HT1080 (cell line): ENCODE measurements at places on chromosomes 3 and 15.

DNA sequence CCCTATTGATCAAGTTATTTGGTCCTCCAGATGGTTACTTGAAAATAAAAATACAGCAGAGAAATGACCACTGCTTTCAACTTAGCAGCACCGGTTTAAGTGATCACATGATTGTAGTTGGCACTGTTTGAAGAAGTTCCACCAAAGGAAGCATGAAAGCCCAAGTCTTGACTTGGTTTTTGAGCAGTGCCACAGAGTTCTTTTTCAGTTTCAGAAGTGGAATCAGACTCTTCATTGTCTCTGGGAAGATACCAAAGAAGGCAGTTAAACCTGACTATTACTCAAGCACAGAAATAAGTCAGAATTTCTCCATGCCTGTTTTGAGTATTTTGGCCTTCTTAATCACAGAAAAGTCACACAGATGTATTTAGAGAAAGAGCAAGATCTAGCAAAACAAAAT is 66.7 kb downstream of the BBX start:
- DNase-seq: no peak

GRCh38 chr3:45978006-45978761 is 17.4 kb downstream of the FYCO1 start:
- DNase-seq: no peak

DNA sequence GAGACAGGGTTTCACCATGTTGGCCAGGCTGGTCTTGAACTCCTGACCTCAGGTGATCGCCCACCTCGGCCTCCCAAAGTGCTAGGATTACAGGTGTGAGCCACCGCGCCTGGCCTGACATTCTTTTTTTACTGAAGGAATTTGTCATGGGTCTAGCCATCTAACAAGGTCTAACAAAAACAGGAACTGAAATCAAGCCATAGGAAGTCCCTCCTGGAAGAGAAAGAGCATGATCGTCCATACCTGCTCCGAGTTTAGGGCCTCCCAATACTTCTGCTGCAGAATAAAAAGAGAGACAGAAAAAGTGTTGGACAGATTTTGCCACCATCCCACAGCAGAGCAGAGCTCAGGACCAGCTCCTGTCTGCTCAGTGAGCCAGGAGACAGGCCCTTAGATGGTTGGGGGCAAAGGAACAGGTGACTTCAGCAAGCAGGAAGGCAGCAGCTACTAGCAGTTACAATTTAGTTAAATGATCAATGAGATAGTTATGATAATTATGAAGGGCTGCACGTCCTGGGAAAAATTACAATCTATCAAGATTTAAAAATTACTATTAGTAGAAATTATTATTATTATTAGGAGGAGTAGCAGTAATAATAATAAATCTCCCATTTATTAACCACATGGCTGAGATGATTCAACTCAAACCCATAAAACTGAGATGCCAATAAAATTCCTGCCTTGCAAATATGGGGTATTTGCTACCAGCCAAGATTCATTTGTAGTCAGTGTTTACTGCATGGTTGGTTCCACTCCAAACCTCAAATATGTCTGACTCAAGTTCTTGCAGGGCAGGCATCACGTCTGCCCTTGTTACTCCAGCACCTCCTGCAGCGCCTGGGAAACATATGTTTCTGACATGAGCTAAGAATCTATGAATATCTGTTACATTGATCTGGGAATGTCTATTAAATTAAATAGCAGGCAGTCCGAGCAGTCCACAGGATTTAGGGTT is 40.1 kb downstream of the TMEM44 start:
- peak; percentile 99 for DNase-seq

DNA sequence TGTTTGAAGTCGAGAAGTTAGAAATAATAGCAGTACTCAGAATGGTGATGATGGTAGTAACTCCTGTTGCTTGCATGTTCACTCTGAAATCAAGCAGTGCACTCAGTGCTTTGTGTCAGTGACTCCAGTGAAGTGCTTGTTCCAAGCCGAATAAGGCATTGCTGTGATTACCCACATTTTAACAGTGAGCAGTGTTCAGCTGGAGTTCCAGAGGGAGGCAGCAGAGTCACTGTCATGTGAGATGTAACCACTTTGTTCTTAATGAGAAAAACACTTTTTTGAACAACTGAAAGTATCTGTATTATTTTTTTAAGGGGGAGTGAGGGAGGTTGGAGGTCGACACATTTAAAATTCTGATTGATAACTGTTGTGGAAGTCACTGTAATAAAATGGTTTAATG is 3.7 kb downstream of the MDFIC2 start:
- no peak for DNase-seq

GRCh38 chr15:64701482-64702184 is 73.8 kb downstream of the RBPMS2 start:
- no peak for DNase-seq
